ENCODE measurements at places on chromosomes 12 and 14.
A peak's percentile ranks its signal among the peaks of the same experiment; 100 is the strongest.

GRCh38 chr12:31732926-31733548 is 4.2 kb upstream of the AMN1 start:
- DNase-seq, result peak; percentile 88

DNA sequence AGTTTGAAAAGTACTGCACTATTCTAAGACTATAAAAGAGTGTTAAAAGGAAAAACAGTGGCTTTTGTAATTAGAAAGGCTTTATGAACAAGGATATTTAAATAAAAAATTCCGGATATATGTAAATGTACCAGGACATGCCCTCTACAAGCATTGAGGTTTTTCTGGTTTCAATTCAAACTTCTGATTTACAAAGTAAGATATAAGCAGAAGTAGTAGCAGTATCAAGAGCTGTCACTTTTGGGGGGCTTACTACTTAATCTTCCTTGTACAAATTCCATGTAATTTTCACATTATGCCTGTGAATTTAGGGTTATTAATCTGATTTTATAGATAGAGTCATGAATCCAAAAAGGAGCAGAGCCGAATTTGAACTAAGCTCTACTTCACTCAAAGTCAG is 170.3 kb upstream of the ATP2B1 start:
- DNase-seq, result no peak

- no peak for DNase-seq
Observed at GRCh38 chr12:43665091-43665490, 93.5 kb downstream of the PUS7L start.

DNA sequence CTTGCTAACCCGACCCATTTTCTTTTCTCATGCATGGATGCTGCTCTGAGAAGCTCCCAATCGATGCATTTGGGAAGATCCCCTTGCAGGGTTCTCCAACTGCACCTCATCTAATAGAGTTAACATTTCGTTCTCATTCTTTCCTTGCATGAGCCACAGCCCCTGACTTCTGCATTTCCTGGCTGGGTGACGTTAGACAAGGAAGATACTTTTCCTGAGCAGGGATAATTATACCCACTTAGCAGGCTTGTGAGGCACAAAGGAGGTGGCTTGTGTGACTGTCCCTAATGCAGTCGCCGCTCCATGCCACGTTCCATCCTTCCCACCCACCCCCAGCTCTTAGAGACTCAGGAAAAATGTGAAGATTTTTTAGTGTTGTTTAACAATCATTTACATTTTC is 195.1 kb downstream of the CHST11 start:
- DNase-seq, result no peak

GRCh38 chr14:49687942-49688700 is at the start of gene POLE2:
POLE2 (minus strand) TSS chr14:49688214; CDS start chr14:49688203, 11 bp downstream.
- DNase-seq, result peak; percentile 69

- DNase-seq, result no peak
Observed at GRCh38 chr14:59566296-59566695, 10.3 kb downstream of the CCDC175 start.

DNA sequence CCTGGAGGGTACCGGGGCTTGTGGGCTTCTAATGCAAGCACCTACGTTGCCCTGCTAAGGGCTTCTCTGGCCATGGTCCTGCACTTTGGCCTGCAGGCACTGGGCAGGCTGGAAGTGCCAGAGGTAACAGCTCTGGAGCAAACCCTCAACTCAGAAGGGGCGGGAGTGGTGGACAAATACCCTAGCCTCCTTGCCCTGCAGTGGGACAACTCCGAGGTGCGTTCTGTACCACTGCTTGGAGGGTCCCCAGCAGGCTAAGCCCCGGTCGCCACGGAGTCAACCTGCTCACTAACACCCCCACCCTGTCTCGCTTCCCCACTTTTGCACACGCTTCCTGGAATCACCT is 20.4 kb upstream of the BEGAIN start:
- DNase-seq, result no peak

- DNase-seq, result no peak
Observed at GRCh38 chr12:122244565-122245371, 18.9 kb upstream of the DIABLO start.

DNA sequence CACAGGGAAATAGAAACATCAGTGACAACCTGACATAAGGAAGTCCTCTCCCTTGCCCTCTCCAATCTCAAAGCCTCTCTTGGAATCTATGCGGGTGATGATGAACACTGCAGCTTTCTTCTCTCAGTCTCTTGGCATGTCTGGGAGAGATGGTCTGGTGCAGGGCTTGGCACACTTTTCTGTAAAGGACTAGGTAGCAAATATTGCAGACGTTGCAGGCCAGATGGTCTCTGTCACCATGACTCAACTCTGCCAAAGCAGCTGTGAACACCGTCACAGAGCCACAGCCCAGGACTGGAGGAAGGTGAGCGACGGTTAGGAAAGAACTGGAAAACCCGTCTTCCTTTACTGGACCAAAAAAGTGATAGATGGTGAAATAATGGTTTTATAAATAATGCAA is 591.0 kb upstream of the TMEM132C start:
- DNase-seq, result peak; percentile 61
